ENCODE measurements at places on chromosomes 5 and 9.

DNA sequence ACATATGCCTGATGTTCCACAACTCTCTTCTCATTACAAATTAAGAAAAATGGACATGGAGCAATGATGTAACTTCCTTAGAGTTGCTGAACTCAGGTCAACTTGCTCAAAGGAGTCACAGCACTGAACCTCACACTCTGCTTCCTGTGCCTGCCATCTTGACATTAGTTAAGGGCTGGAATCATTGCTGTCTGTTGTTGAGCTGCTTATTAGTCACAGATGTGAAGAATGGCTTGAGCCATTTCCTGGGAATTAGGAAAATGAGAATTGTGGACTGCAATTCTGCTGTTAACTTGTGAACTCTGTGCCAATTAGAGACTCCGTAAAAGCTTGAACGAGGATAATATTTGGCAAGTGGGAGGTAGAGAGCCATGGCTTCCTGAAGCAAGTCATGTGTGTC is 212.0 kb downstream of the ADAMTS12 start:
- DNase-seq: no peak

GRCh38 chr9:110048976-110049698 is 158.8 kb downstream of the C9orf152 start:
- DNase-seq: no peak

- peak; percentile 19 for DNase-seq
Observed at GRCh38 chr9:129141066-129142041, 30.1 kb downstream of the PTPA start.

GRCh38 chr5:112549605-112550166 is 130.6 kb upstream of the EPB41L4A start:
- DNase-seq: no peak

DNA sequence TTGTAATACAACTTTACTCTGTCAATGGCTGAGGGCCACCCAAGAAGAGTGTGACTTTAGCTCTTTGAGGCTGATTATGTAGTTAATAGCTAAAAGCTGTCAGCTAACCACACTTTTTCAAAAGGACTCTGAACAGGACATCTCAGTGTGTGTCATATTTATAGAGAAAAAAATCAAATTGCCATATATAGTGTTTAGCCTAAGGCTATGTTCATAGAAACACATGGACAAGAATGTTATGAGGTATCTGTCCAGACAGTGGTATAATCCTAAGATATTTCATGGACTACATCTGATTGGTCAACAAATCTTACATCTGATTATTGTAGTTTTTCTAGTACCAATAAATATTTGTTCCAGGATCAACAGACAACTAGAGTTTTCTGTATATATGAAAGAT is 42.1 kb upstream of the CDH18 start:
- no peak for DNase-seq

DNA sequence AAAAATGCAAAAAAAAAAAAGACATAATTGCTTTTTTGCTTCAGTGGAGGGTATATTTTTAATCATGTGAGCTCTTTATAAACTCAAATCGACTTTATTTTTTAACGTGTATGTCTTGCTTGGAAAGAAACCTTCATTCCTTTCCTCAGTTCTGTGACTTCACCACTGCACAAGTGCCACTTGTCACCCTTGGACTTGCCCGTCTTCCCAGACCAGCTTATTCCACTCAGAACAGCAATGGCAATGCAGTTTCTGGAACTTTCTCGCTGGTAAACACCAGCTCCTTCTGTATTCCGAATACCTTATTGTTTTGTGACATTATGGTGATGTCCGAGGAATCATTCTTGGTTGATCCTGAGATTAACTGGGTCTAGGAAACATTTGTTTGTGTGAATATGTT is 440.5 kb upstream of the ADAMTS16 start:
- no peak for DNase-seq

GRCh38 chr9:76534026-76534425 is 75.0 kb downstream of the GCNT1 start:
- no peak for DNase-seq

GRCh38 chr5:163756170-163756569 is 250.8 kb downstream of the MAT2B start:
- no peak for DNase-seq

GRCh38 chr9:132998831-132999635 is 20.5 kb downstream of the GFI1B start:
- DNase-seq: no peak

DNA sequence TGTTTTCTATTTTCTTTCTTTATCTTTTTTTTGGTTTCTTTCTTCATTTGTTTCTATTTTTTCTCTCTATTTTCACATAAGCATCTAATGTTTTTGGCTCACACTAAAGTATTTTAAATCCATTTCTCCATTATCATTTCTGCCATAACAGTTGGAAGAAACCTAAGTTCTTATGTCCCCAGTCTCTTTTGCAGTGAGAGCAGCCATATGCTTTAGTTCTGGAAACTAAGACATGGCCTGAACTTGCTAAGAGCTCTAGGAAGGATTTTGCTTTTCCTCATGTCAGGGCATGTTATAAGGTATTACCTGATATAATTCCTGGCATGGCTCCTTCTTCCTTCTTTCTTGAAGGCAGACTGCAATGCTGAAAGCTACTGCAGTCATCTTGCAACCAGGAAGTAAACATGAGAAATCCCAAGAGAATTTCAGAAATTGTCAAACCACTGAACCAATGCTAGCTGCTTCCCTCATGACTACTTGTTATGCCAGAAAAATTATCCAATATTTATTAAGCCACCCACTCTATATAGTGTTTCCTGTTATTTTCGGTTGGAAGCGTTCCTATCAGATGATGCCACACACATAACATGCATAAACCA is 171.1 kb downstream of the TAF11L14 start:
- DNase-seq: no peak

GRCh38 chr5:143708672-143709071 is 103.3 kb upstream of the HMHB1 start:
- DNase-seq: no peak

DNA sequence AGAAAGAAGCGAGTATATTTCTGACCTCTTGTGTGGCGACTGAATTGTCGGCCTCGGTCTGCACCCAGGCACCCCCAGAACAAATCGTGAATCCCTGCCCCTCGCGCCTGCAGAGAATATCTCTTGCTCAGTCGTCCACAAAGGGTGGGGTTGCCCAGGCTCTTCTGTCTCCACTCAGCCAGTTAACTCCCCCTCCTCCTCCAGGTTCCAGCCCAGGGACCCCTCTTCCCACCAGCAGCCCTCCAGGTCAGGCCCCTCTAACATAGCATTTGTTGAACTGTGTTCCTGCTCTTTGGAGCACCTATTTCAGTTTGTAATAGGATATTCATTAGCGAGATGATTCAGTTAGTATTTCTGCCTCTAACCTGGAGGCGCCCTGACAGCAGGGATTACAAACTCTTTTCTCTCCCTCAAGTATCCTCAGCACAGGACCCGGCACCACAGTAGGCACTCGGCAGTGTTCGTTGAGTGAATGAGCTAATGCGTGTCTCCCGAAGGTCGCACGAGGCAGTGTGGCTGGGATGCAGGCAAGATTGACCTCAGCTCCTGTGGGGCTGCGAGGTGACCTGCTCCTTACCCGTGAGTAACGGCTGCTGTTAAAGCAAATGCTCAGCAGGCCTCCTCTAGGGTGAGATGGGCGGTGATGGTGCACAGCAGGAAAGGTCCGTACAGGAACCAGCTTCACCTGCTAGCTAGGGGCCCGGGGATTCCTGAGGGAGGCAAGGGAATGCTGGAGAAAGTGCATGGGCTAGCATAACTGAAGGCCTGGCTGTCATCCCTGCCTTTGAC is 25.8 kb downstream of the ZBTB34 start:
- no peak for DNase-seq

GRCh38 chr5:165175041-165175440 is 1669.6 kb downstream of the MAT2B start:
- no peak for DNase-seq

All from dorsolateral prefrontal cortex (tissue), 122 donors.